ENCODE measurements at places on chromosomes 5 and 9. TPM values are rescaled to one million over a fixed set of nuclear protein-coding genes. Genes with fewer than 3 reads are reported as not detected.

Gene MEIKIN
- not detected for total RNA-seq

Gene CCNG1
- total RNA-seq: 114 TPM

GRCh38 chr9:74303945-74304344 is 193.2 kb upstream of the RORB start:
- no peaks in the 10 kb centered on the region for H3K36me3 ChIP-seq
- no peaks in the 10 kb centered on the region for H3K27me3 ChIP-seq
- no peaks in the 10 kb centered on the region for H3K4me1 ChIP-seq
- no peak for DNase-seq

DNA sequence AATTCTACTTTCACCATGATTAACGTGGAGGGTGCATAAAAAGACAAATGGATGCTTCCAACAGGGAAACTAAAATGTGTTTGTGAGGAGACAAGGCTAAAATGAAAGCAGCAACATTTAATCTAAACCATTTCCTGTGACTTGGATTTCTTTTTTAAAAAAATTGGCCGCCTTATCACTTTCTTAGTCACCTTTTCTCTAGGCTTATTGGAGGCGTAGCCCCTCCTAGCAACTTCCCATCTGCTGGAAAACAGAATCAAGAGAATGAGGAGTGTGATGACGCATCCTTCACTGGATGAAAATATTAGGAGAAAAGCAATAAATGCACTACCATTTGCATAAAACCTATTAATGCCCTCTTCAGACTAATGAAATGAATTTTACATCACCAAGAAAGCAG is 791 bp upstream of the GPR150 start:
- no peak for DNase-seq
- H3K4me1 ChIP-seq: peaks cover 54% of the 10 kb centered on the region
- peaks cover 4% of the 10 kb centered on the region for H3K36me3 ChIP-seq
- peak overlapping the region; percentile 75 for H3K4me3 ChIP-seq
- H3K27ac ChIP-seq: peak overlapping the region; percentile 73
- H3K27me3 ChIP-seq: no peaks in the 10 kb centered on the region

- peaks cover 16% of the 10 kb centered on the region for H3K36me3 ChIP-seq
- peak; percentile 56 for DNase-seq
- no peak overlapping the region for H3K4me3 ChIP-seq
- H3K27me3 ChIP-seq: no peaks in the 10 kb centered on the region
- H3K4me1 ChIP-seq: no peaks in the 10 kb centered on the region
These were observed 97.4 kb upstream of the TRIM32 start for GRCh38 chr9:116589392-116590354.

Gene RNF180
- total RNA-seq: 0.21 TPM

DNA sequence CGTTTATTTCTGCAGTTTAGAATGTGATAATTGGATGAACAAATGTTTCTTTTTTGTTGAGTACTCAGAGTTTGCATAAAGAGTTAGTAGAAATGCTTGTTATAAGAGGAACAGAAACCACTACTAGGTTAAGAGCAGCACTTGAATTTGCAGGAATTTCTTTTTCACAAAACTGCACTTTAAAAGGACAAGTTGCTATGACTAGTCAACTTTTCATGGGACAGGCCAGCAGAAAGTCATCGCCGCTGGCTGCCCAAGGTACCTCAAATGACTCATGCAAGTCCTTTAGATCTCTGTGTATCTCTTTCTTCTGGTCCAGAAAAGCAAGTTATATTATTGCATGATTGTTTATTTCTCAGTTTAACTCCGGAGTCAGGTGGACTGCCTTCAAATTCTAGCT is 97.3 kb upstream of the HMHB1 start:
- H3K36me3 ChIP-seq: no peaks in the 10 kb centered on the region
- H3K4me3 ChIP-seq: no peak overlapping the region
- DNase-seq: no peak
- H3K27me3 ChIP-seq: no peaks in the 10 kb centered on the region

Gene FPGS
- total RNA-seq: 80.4 TPM

GRCh38 chr9:113373256-113373655 is 3.5 kb downstream of the HDHD3 start:
- no peak for DNase-seq
- H3K4me1 ChIP-seq: peaks cover 14% of the 10 kb centered on the region
- no peaks in the 10 kb centered on the region for H3K27me3 ChIP-seq
- no peak overlapping the region for H3K27ac ChIP-seq

DNA sequence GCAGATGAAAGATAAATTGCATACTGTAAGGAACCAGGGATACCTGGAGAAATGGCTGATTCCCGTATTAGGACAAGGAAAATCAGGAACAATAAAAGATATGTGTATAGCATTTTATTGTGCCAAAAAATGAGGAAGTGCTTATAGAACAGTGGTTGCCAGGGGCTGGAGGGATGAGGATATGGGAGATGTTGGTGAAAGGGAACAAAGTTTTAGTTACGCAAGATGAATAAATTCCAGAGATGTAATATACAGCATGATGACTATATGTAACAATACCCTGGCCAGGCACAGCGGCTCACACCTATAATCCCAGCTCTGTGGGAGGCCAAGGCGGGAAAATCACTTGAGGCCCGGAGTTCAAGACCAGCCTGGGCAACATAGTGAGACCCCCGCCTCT is 101.8 kb downstream of the CDK5RAP2 start:
- peaks cover 26% of the 10 kb centered on the region for H3K36me3 ChIP-seq
- H3K4me1 ChIP-seq: no peaks in the 10 kb centered on the region
- no peaks in the 10 kb centered on the region for H3K27me3 ChIP-seq
- H3K4me3 ChIP-seq: no peak overlapping the region
- DNase-seq: no peak

Gene AQP7
- total RNA-seq: not detected

Gene AIF1L
- total RNA-seq: 1.0 TPM

DNA sequence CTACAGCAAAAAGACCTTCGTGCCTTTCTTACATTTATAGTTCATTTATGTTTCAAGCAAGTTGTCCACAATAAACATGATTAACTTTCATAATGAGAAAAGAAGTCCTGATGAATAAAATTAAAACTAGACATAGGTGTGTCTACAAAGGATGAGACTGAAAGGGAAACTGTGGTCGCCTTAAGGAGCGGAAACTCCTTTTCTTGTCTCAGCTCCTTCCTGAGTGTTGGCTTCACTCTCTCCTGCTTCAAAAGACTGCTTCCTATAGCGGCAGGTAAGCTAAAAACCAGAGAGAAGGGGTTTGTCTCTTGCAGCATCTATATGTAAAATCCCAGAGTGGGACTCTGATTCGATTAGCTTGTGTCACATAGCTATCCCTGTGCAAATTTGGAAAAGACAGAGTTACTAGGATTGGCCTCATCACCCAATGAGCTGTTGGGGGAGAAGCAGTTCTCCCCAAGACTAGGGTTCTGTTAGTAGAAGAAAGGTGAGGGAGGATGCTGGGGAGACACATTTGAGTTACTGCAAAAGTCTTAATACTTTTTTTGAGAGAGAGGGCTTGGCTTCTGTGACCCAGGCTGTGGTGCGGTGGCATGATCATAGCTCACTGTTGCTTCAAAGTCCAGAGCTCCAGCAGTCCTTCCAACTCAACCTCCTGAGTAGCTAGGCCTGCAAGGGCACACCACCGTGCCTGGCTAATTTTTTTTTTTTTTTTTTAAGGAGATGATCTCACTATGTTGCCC is 16.8 kb upstream of the CTSL start:
- peak overlapping the region; percentile 56 for H3K27ac ChIP-seq
- H3K4me3 ChIP-seq: peak overlapping the region; percentile 23
- peaks cover 7% of the 10 kb centered on the region for H3K27me3 ChIP-seq
- H3K36me3 ChIP-seq: peaks cover 9% of the 10 kb centered on the region
- peaks cover 53% of the 10 kb centered on the region for H3K4me1 ChIP-seq

Gene SLC6A7
- not detected for total RNA-seq

DNA sequence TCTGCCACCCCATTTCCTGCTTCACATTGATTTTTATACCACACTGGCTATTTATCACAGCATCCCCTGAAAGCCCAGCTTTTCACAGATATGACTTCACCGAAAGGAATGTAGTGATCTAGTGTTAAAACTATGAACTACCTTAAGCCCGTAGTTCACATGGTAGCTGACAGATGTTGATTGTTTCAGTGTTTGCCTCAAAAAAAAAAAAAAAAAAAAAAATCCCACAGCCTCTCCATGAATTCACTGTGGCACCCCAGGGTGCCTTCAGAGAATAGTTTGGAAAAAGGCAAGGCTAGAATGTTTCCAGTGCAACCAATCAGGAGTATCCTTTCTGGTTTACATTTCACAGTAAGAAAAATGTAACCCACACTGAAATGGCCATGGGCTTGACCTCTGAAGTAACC is 37.1 kb downstream of the GLIS3 start:
- no peak overlapping the region for H3K27ac ChIP-seq
- no peaks in the 10 kb centered on the region for H3K4me1 ChIP-seq
- DNase-seq: no peak
- no peaks in the 10 kb centered on the region for H3K36me3 ChIP-seq

Gene CMYA5
- 0.25 TPM for total RNA-seq

- no peaks in the 10 kb centered on the region for H3K27me3 ChIP-seq
- peaks cover 39% of the 10 kb centered on the region for H3K4me1 ChIP-seq
- DNase-seq: no peak
- no peak overlapping the region for H3K4me3 ChIP-seq
- peaks cover 43% of the 10 kb centered on the region for H3K36me3 ChIP-seq
These were observed 10.2 kb downstream of the MGAT1 start for GRCh38 chr5:180792287-180792964.

DNA sequence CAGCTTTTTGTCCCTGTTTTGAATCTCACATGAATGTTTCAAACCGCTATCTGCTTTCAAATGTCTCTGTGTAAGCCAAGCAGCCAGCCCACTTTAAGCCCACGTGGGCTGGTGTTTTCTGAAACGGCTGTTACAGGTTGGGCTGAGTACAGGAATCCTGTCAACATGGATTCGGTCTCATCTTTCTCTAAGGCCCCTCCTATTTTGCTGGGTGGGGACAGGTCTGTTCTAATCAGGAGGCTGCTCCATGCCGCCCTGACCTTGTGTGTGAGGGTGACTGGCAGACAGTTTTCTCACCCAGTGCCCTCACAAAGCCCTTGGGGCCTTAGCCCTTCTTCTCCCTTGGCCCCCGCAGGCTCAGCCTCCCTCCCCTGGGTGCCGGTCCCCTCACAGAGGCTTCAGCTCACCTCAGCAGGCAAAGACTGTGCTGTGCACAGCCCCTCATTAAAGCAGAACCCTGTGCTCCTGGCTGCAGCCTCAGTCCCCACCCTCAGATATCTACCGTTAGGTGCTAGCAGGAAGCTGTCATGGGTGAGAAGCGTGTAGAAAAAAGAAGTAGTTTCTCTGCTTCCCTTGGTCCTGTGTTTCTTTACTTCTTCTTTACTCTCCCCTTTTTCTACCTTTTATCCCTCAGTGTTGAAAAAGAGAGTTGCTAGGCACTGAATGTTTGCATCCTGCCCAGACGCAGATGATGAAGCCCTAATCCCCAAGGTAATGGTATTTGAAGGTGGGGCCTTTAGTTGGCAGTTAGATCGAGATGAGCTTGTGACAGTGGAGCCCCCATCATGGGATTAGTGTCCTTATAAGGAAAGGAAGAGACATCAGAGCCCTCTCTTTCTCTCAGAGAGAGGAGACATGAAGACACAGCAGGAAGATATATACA is 205.7 kb downstream of the ADAMTS12 start:
- no peak overlapping the region for H3K4me3 ChIP-seq
- no peak for DNase-seq
- H3K36me3 ChIP-seq: no peaks in the 10 kb centered on the region
- H3K27ac ChIP-seq: no peak overlapping the region

DNA sequence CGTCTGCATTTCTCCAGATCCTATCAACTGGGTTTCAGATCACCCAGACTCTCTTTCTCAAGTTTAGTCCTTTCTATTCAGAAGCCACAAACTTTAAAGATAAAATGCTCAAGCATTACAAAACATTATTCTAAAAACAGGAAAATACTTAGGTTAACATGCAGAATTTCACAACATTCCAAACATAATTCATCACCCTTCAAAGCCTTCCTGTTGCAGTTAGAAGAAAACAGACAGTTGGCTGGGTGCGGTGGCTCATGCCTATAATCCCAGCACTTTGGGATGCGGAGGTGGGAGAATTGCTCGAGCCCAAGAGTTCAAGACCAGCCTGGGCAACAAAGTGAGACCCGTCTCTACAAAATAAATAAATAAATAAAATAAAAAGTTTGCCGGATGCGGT is 7.7 kb upstream of the OCLN start:
- no peak overlapping the region for H3K4me3 ChIP-seq
- peaks cover 11% of the 10 kb centered on the region for H3K27me3 ChIP-seq
- no peak for DNase-seq
- no peaks in the 10 kb centered on the region for H3K4me1 ChIP-seq
- no peak overlapping the region for H3K27ac ChIP-seq
- H3K36me3 ChIP-seq: no peaks in the 10 kb centered on the region

GRCh38 chr5:15834596-15835245 is 334.7 kb downstream of the FBXL7 start:
- no peaks in the 10 kb centered on the region for H3K27me3 ChIP-seq
- no peaks in the 10 kb centered on the region for H3K4me1 ChIP-seq
- H3K4me3 ChIP-seq: no peak overlapping the region
- no peak overlapping the region for H3K27ac ChIP-seq
- no peaks in the 10 kb centered on the region for H3K36me3 ChIP-seq

DNA sequence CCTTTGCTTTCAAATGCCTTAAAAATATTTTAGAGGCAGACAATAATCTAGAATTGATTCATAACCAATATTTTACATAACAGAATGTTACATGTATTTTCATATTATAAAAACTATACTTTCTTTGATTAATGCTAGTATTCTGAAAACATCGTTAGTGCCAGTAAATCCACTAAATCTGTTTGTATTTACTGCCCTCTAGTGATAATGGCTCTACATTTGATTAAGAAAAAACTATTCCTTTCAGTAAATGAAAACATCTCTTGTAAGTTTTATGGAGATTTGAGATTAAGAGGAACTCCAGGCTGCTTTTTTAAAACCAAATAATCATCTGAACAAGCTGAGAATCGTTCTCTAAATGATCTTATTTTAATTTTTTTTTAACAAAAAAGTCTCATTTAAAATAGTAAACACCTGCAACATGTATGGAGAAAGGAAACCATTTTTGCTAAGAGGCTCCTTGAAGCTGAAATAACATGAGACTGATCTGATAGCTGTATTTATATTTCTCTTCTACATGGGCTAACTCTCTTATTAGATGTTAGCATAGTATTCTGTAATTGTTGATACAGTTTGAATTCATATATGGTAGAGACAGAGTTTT is 424.7 kb downstream of the RAB3C start:
- H3K4me3 ChIP-seq: no peak overlapping the region
- H3K27me3 ChIP-seq: no peaks in the 10 kb centered on the region
- H3K27ac ChIP-seq: no peak overlapping the region
- no peak for DNase-seq

Gene TRPM3
- not detected for total RNA-seq

- peaks cover 1% of the 10 kb centered on the region for H3K36me3 ChIP-seq
- no peaks in the 10 kb centered on the region for H3K4me1 ChIP-seq
- no peak for DNase-seq
- no peak overlapping the region for H3K27ac ChIP-seq
- H3K4me3 ChIP-seq: no peak overlapping the region
- H3K27me3 ChIP-seq: no peaks in the 10 kb centered on the region
These were observed 76.1 kb downstream of the SLC44A1 start for GRCh38 chr9:105320568-105320967.

- no peak overlapping the region for H3K4me3 ChIP-seq
- peak; percentile 9 for DNase-seq
- H3K27me3 ChIP-seq: peaks cover 27% of the 10 kb centered on the region
- no peak overlapping the region for H3K27ac ChIP-seq
- no peaks in the 10 kb centered on the region for H3K4me1 ChIP-seq
These were observed 41.6 kb upstream of the ZNF300 start for GRCh38 chr5:150946351-150946905.

GRCh38 chr5:14148890-14149671 is 5.9 kb downstream of the TRIO start:
- DNase-seq: no peak
- H3K36me3 ChIP-seq: no peaks in the 10 kb centered on the region
- H3K4me1 ChIP-seq: peaks cover 2% of the 10 kb centered on the region
- H3K4me3 ChIP-seq: no peak overlapping the region
- no peak overlapping the region for H3K27ac ChIP-seq
- H3K27me3 ChIP-seq: peaks cover 35% of the 10 kb centered on the region

Measured in activated CD4-positive, alpha-beta T cell treated with anti-CD3 and anti-CD28 coated beads for 36 hours (primary cell).